PC-3 (cell line): ENCODE measurements at places on chromosomes 6 and 20. TPM values are rescaled to one million over a fixed set of nuclear protein-coding genes. Genes with fewer than 3 reads are reported as not detected.

MED20 gene
- 27.5 and 28.5 TPM in 2 replicates for total RNA-seq

- peak; percentile 43 for DNase-seq
Measured at GRCh38 chr20:53839423-53840176, 230.8 kb downstream of the BCAS1 start.

NAA20 gene
- 107 and 113 TPM in 2 replicates for total RNA-seq

SIM1 gene
- not detected in 2 replicates for total RNA-seq

- DNase-seq = peak; percentile 67
Measured at GRCh38 chr6:85126485-85127167, 323.3 kb upstream of the NT5E start.

TXLNB gene
- total RNA-seq = 0.22 TPM in 1 of 2 replicates, not detected in the other
